ENCODE measurements at places on chromosomes 4 and X.

GRCh38 chr4:20326460-20326859 is 74.8 kb downstream of the SLIT2 start:
- DNase-seq, result no peak

DNA sequence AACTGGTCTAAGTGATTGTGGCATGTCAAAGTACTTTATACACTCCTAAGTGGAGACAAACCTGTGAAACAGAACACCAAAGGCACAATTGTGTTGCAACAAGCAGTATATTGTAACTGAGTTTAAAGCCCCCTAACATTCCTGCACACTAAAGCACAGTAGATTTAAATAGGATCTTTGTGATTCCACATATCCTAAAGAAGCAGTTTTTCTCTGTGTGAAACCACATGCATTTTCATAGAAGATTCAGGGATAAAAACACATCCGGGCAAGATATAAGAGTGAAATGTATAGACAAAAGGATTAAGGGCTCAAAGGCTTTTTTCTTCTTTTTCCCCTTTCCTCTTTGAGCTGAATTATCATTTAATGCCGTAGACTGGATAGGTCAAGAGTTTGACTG is 82.2 kb downstream of the ANK2 start:
- no peak for DNase-seq

DNA sequence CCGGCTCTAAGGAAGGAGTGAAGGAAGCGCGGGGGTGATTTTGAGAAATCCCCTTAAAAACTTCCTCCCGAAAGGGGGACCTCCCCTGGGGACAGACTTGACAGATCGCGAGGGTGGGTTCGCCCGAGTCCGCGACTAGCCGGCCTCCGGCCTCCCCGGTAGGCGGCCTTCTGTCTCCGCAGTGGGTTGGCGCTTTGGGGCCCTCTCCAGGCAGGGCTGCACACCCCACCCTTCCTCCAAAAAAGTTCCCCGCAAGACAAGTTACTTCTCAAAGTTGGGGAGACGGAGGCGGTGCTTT is 24.8 kb downstream of the HOPX start:
- no peak for DNase-seq

- DNase-seq, result no peak
These were observed 53.3 kb downstream of the JADE1 start for GRCh38 chr4:128862608-128863311.

DNA sequence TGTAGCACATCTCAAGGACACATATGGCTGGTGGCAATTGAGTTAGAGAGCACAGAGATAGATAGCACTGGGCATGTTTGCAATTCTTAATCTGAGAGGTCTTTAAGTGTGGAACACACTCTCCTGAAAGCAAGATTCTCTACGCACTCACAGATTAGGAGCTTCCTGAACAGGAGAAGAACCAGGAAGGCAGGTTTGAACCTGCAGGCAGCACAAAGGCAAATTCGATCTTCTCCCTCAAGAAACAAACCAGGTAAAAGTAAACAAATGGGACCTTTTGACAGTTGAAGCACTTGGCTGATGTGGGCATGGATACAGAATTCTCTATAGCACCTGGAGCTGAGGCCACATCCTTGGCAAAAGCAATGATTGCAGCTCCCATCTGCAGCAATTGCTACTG is 24.3 kb downstream of the HS3ST1 start:
- no peak for DNase-seq

DNA sequence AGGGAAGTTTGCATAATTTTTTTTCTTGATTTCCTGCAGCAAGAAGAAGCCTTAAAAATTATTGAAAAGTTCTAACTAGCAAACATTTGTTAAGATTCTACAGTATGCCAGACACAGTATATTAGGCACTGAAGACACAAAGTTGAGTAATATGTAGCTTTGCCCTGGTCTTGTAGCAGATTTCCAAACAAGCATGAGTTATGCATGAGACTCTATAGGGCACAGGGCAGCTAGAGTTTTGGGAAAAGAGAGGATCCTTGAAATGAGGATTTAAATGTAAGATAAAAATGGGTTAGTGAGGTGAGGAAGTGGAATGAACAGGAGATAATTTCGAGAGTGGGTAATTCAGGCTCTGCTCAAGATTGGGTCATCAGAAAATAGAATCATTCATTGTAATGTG is 8.6 kb upstream of the GPRIN3 start:
- DNase-seq, result no peak

GRCh38 chr4:142419712-142420111 is 426.4 kb downstream of the INPP4B start:
- DNase-seq, result no peak

- DNase-seq, result no peak
These were observed 36.3 kb downstream of the C4orf51 start for GRCh38 chr4:145716200-145716599.

DNA sequence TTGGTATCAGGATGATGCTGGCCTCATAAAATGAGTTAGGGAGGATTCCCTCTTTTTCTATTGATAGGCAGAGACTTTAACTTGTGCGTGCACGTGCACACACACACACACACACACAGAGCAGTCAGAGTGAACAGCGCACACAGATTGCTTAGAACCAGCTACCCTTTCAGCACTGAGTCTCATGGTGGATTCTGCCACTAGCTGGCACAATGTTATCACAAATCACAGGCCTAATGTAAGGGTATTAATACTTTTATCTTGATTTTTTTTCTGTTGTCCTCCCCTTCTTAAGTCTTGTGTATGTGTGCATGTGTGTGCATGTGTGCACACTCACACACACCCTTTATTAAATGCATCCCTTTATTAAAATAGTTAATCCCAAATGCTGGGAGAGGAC is 53.2 kb downstream of the HADH start:
- DNase-seq, result no peak

GRCh38 chrX:121308276-121308805 is 260.9 kb downstream of the GLUD2 start:
- DNase-seq, result peak; percentile 43

GRCh38 chrX:13387666-13388494 is 68.0 kb upstream of the ATXN3L start:
- no peak for DNase-seq

- DNase-seq, result no peak
These were observed 64.4 kb downstream of the ADGRG2 start for GRCh38 chrX:19057856-19058255.

DNA sequence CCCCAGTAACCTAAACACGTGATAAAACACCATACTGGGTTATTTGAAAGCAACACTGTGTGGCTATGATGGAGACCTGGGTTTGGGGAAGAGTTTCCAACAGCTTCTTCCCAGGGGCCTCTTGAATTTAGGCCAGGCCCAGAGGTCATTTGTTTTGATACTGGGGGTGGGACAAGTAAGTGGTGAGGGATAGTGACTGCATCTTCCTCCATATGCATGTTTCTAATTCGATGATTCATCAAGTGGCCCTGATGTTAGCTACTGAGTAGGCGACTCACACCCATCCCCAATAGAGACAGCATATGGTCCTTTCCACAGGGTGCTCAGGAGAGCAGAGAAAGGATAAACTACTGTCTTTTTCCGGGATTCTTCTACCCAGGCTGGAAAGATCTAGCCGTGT is 2.7 kb downstream of the NDP start:
- DNase-seq, result no peak

DNA sequence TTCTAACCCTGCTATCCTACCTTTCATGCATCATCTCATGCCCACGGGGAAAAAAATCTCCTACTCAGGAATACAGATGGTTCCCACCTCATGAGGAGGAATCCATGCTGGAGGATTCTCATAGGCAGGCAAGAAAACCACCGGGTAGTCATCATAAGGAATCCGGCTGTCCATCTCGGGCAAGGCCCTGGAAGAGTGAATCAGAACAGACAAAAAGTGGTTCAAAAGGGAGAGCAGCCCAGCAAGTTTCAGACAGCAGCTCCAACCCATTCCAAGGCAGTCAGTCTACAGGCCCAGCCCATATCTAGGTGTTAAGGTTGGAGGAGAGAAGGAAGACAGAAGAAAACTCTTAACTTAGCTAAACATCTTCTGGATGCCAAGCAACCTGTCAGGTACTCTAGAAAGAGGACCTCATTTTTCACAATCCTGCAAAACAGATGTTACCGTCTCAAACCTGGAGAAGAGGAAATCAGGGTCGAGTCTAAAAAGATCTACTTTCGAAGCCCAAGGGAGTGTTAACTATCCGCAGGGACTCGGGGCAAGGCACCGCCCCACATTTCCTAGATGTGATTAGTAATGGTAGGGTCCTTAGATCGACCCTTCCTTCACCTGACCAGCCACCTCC is 447 bp downstream of the PDZD11 start:
- DNase-seq, result no peak

- DNase-seq, result no peak
These were observed 628 bp downstream of the SCLT1 start for GRCh38 chr4:129092631-129093190.

- peak; percentile 7 for DNase-seq
These were observed 33.4 kb upstream of the SRD5A3 start for GRCh38 chr4:55312489-55313101.
